Heart left ventricle (tissue), 16 donors: ENCODE measurements at places on chromosomes 6 and 20.

DNA sequence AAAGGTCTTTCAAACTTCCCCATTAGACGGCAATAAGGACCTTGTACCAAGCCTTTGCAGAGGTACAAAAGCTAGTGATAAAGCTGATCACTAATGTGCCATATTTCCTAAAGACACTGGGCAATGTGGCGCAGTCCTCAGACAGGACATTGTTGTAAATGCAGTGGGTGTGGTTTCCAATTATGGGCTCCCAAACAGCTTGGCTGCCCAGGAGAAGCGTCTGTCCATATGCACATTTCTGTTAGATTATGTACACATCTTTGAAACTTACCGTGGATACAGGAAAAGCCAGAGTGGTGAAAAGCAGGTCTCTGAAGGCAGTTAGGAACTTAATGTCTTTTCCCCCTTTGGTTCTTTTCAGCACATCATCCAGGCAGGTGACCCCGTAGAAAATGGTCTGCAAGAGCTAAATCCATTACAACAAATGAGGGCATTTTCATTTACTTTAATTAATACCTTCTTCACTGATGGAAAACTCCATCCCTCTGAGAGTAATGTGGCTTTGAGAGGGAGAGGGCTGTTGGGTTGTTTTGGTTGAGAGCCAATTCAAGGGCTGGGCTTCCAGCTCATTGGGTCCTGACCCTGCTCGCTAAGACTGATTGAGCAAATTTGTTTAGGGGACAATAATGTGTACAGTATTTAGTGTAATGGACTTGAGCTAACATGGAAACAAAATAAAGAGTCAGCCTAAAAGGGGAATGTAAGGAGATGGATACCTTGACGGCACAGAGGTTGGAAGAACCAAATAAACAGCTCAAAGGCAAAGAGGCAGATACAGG, 10.4 kb downstream of the ADTRP start:
- no peak for DNase-seq

GRCh38 chr6:31422587-31422986, 19.2 kb downstream of the MICA start:
- DNase-seq: no peak

DNA sequence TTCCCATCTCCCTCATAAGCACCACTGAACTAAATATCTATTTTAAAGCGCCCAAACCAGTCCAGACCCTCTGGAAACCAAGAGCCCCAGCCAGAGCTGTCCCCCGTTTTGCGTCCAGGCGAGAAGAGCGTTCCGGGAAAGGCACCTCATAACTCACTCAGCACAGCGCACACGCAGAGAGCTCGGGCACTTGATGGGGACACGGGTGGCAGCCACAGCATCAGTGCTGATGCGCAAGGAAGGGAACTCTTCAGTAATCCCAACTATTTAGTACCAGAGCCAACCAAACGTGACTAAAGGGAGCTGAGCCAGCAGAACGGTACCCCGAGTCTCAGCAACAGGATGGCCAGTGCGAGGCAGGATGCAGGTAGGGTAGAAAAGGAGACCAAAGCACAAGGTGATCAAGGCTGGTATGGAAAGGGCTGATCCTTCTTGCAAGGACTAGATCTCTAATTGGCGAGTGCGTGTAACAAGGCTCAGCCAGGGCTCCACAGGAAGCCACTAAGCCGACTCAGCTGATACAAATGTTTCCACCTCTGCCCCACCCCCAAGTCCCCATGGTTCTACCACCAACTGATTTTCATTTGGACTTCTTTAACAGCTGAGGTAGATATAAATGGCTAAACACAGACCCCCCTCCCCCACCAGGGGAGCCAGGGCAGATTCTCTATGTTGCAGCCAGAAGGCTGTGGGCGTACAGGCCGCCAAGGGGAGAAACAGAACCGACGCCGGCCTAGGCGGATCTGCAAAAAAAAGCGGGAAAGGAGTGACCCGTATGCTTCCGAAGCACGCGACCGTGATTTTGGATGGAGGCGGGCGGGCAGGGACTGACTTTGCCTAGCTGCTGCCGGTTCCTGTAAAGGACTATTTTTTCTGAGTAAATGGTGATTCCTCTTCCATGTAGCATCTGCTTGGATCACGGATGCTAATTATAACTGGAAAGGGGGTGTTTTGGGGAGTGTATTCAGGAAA, 183.5 kb upstream of the COL21A1 start:
- no peak for DNase-seq

GRCh38 chr20:45037050-45037449, 63.9 kb downstream of the KCNS1 start:
- peak; percentile 65 for DNase-seq

GRCh38 chr6:43970913-43971775, 156.1 kb downstream of the MRPL14 start:
- peak; percentile 34 for DNase-seq

- no peak for DNase-seq
These were observed 24.7 kb upstream of the ELMO2 start for GRCh38 chr20:46430921-46431712.

GRCh38 chr20:36102306-36102705, 52.2 kb upstream of the EPB41L1 start:
- DNase-seq: no peak

GRCh38 chr20:16518784-16519084, 54.5 kb downstream of the KIF16B start:
- DNase-seq: no peak

GRCh38 chr6:45069091-45069490, 259.0 kb upstream of the RUNX2 start:
- DNase-seq: no peak

GRCh38 chr20:55953201-55953600, 52.1 kb downstream of the CBLN4 start:
- DNase-seq: no peak

DNA sequence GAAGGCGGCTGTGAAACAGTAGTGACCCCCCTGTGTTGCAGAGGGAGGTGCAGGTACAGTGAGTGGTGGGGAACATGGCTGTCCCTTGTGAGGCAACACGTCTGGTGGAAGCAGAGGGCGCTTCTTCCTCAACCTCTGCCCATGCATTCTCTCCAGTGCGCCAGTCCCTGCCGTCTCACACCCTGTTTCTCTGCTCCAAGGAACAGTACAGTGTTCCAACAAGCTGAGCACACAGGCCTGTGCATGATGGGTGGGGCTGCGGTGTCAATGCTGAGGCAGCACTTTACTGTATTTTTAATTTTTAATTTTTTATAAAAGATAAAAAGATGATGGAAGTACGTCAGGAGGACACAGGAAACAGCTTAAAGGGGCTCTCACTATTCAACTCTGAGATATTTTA, 32.5 kb downstream of the CST2 start:
- no peak for DNase-seq

GRCh38 chr6:25789475-25789874, 34.9 kb downstream of the SLC17A4 start:
- DNase-seq: no peak

DNA sequence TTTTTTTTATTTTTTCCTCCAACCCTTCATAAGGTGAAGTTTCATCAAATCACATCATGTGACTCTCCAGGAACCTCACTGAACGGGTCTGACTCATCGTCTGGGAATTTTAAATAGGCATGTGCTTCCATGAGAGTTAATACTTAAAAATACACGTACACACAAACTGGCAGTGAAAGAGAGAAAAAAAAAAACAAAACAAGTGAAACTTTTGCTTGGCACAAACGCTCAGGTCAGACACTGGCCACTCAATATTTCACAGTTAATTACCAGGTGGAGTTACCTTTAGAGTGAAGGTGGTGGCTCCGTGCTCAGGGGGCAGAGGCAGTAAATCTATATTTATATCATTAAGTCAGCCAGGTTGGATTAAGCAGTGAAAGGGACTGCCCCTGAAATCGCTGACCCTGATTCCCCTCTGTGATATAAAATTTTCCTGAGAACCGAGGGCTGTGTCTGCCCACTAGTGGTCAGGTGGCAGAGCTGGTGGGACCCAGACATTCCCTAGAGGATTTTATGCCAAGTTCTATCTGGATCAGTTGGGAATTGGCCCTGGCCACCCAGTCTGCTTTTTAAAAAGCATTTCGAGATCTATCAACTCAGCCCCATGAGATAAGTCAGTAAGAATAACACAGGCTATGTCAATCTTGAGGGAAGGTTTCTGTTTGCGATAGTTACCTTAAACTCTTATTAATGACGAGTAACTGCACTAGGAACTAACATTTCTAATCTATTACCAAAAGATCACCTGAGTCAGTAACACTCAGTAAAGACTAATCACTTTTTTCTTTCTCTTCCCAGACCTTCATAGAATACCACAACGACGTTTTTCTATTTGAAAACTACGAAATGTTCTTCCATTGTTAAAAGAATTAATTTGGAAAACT, 259.1 kb downstream of the HDGFL1 start:
- DNase-seq: no peak

GRCh38 chr20:25046181-25046641, 11.7 kb downstream of the ACSS1 start:
- DNase-seq: peak; percentile 72

DNA sequence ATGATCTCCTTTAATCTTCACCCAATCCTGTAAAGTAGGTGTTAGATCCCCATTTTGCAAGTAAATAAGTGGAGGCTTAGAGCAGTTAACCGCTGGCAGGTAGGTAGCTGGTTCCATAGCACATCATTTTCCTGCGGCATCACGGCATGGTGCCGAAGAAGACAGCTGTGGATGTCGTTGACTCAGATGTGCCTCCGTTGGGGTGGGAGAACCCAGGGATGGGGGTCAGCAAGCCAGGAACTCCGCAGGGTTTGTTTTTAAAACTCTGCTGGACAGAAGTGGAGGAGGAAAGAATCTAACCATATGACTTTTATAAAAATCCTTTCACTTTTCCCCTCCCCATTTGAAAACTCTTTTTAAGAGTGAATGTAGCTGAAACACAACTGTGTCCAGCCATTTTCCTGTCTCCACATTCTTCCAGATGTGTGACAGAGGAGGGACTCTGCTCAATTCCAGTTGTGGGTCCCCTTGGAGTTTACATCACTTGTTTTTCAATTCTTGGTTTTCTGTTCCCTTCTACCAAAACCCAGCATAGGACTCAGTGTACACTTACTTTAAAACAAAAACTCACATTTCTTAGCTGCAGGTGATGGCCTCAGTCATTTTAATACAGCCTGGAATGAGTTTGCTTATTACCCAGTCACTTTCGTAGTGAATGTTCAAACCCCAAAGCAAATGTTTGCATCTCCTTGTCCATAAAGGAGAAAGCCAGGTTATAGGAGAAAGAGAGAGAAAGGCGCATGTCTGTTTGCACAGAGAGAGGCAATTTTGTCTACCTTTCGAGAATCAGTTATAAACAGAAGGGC, 27.6 kb upstream of the PI16 start:
- no peak for DNase-seq

DNA sequence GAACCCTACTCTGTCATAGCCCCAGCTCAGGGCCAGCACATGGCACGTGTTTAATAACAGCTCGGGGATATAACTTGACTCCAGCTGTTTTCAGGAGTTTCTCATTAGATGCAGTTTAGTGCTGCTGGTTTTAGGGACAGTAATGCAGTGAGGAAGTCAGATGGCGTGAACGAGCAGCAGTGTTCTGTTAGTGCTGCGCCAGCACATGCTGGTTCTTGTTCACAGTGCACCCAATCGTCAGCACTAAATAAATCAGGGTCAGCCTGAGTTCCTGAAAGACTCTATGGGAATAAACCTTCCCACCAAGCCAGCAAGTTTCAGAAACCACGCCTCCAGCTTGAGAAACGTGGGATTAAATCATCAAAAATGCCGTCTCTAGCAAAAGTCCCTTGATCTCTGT, 235.9 kb upstream of the SUPT3H start:
- peak; percentile 26 for DNase-seq

- no peak for DNase-seq
These were observed 43.5 kb downstream of the PREX1 start for GRCh38 chr20:48784273-48784641.

- no peak for DNase-seq
These were observed 84.3 kb downstream of the THBS2 start for GRCh38 chr6:169169375-169169774.

- no peak for DNase-seq
These were observed 114.5 kb upstream of the TMEM170B start for GRCh38 chr6:11423072-11423471.

GRCh38 chr6:65112435-65112834, 594.6 kb downstream of the EYS start:
- DNase-seq: no peak

DNA sequence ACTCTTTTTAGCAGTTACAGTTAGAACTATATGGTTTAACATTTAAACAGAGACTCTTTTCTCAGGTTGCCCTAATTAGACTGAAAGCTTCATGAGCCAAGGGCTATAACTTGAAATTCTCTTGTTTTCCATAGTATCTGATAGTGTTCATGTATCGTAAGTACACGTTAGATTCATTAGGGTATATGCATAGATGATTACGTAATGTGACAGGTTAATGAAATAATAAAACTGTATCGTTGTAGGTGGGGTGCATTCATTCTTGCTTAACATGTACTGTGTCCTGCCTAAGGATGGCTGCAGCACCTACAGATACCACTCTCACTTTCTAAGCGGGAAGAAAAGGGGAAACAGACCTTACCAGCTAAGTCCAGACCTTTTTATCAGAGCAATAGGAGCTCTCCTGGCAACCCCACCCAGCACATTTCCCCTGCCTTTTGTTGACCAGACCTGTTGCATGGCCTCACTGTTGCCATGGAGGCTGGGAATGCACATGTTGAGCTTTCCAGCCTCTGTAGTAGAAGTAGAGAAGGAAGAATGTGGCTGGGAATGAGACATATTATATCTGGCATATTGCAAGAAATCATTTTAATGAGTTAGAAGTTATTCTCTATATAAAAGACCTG, 83.0 kb downstream of the MAP3K4 start:
- DNase-seq: no peak

GRCh38 chr20:43899274-43900120, 15.2 kb upstream of the TOX2 start:
- DNase-seq: no peak
